Stimulated activated CD4-positive, alpha-beta T cell treated with anti-CD3 and anti-CD28 coated beads, Interleukin-2, amount 100 ng/mL, for 24 hours (primary cell): ENCODE measurements at places on chromosomes 11 and 22.

- no peak for DNase-seq
Observed at GRCh38 chr22:21797444-21798221, 62.0 kb upstream of the YPEL1 start.

GRCh38 chr11:131837562-131837961, 467.1 kb downstream of the NTM start:
- DNase-seq, result no peak

DNA sequence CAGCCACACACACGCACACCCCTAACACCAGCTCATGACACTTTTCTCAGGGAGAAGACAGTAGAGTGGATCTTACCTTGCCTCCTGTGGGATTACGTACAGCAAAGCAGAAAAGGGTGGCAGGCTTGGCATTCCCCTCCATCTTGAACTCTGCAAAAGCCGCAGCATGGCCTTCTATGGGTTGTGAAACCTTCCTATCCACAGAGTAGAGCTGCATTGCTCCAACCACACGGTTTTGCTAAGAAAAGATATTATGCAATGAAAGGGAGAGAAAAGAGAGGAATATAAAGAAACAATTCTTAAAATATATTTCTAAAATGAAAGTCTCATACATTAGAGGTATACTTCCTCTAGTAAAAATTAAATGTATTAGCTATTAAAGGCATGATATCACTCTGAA, 48.8 kb downstream of the CLTCL1 start:
- DNase-seq, result no peak

- no peak for DNase-seq
Observed at GRCh38 chr11:66987158-66987620, 12.1 kb downstream of the C11orf86 start.

GRCh38 chr22:41825376-41825775, 7.5 kb upstream of the SREBF2 start:
- DNase-seq, result no peak

- no peak for DNase-seq
Observed at GRCh38 chr11:41320653-41321052, 138.8 kb downstream of the LRRC4C start.

DNA sequence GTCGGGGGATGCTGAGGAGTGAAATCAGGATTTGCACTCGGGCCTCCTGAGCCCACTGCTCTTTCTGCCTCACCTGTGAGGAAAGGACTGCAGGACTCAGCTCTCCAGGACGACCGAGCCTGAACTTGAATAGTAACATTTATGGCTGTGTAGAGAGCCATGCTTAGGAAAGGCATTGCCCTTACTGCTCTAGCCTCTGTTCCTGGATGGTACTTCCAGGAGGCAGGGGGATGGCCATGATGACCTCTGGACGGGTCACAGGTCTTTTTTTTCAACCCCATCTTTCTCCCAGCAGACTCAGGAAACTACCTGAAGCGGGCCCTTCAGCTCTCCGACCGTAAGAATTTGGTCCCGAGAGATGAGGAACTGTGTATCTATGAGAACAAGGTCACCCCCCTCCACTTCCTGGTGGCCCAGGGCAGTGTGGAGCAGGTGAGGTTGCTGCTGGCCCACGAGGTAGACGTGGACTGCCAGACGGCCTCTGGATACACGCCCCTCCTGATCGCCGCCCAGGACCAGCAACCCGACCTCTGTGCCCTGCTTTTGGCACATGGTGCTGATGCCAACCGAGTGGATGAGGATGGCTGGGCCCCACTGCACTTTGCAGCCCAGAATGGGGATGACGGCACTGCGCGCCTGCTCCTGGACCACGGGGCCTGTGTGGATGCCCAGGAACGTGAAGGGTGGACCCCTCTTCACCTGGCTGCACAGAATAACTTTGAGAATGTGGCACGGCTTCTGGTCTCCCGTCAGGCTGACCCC, 11.3 kb downstream of the ANKK1 start:
- no peak for DNase-seq

DNA sequence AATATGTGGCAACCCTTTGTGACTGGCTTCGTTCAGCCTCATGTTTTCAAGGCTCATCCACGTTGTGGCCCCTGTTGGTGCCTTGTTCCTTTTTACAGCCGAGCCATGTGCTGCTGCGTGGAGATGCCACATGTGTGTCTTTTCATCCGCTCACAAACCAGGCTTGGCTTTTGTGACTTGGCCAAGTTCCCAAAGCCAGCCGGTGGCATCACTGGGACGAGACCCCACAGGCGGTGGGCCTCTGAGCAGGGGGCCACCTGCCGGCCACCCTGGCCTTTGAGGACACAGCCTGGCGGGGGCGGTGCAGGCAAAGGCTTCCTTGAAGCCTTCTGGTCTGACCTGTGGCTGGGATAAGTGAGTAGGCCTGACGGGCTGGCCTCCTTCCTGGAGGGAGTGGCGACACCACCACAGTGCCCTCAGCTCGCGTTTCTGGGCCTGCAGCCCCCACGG, 10.5 kb downstream of the GRK2 start:
- DNase-seq, result peak; percentile 67

- no peak for DNase-seq
Observed at GRCh38 chr22:20281891-20282290, 13.8 kb upstream of the RTN4R start.
